ENCODE measurements at places on chromosomes 16 and 17.

DNA sequence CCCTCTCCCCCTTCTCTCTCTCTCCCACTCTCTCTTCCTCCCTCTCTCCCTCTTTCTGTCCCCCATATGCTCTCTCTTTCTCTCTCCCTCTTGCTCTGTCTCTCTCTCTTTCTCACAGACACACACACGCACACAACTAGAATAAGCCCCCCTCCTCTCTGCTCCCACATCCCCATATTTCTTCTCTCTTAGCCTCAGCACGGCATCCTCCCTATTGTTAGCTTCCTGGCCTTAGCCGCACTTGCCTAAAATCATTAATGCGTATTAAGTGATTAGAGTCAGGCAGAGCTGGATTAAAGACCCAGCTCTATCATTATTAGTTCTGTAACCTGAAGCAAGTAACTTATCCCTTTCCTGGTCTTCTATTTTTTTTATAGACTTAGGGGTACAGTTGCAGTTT is 319.0 kb upstream of the C16orf82 start:
- no peak for DNase-seq

GRCh38 chr16:85968041-85968920 is 69.3 kb downstream of the IRF8 start:
- no peak for DNase-seq

DNA sequence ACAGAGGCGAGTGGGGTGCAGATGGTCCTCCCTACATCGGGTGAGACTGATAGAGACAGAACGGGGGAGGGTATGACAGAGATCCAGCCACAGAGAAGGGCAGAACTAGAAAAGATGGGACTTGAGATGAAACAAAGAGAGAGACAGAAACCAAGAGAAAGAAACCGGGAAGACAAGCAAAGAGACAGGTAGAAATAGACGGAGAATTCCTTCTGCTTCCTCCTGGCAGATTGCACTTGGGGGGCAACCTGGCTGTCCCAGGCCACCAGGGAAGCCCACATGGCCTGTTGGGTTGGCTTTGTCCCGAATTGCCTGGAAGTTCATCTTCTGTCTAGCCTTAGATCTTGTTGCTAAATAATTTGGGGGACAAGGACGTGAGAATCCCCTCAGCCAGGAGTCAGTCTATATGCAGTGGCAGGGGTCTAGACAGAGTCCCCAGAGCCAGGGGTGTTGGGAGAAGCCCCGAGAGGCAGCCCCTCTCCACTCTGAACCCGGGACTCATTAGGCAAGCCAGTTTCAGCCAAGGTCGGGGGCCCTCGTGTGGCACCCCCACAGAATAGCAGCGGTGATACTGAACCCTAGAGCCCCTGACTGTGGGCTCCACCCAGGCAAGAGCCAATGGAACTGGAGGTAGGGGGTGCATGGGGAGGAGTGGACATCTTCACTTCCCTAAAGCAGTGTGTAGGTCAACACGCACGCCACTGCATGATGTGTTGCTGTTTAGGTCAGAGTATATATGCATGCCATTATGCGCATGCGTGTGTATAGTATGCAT is 627 bp upstream of the TSPOAP1 start:
- no peak for DNase-seq

DNA sequence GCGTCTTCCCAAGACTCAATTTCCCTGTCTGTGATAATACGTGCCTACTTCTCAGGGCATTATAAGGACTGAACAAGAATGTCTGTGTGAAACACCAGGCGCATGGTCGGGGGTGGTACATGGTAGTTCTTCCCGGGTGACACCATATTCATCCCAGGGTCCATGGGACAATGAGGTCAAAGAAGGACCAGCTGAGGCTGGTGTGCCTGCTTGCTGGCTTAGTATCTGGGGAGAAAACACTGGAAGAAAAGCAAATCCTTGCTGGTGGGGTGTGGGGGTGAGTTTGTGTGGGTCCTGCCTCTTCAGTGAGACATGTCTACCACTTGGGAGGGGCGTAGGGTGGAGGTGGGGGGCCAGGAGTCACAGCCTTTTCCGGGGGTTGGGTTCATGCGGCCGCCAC is 174.2 kb downstream of the RAB11FIP4 start:
- DNase-seq, result no peak

GRCh38 chr16:49780433-49780832 is 75.5 kb downstream of the ZNF423 start:
- DNase-seq, result no peak

DNA sequence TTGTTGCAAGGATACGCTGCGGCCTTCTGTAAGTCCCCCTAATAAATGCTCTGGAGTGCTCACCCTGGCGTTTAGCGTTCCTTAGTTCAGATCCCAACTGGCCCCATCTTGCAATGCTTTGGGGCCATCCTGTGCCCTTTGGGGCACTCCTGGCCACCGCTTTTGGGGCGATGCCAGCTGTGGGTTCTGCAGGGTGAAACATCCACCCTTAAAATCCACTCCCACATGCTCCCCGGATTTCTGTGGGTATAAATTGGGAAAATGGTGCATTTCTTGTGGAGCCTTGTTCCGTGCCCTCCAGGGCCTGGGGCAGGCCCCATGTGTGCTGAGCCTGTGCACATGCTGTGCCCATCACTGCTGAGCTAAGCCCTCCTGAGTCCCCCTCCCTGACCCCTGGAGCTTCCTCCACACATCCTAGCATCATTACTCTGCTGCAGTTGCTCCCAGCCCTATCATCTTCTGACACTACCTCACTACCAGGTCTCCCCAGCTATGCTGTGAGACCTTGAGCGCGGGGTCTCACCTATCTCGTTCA is 6.0 kb downstream of the MSRB1 start:
- no peak for DNase-seq

DNA sequence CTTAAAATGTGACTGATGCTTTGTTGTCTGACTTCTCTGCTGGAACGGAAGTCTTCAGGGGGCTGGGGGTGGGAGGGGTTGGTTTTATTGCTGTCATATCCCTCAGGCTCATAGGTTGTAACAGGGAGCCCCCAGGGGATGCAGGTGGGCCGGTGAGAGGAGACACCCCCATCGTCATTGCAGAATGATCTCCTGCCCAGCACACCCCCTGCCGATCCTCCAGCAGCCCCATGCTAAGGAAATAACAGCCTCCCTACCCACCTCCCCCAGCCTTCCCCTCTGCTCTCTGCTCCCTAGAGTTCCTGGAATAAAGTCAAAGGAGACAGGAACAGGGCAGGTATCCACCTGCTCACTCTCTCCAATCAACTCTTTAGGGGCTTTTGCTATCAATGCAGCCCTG is 270.1 kb upstream of the TNRC6C start:
- no peak for DNase-seq

GRCh38 chr17:21677126-21677910 is 15.0 kb upstream of the KCNJ18 start:
- DNase-seq, result no peak

DNA sequence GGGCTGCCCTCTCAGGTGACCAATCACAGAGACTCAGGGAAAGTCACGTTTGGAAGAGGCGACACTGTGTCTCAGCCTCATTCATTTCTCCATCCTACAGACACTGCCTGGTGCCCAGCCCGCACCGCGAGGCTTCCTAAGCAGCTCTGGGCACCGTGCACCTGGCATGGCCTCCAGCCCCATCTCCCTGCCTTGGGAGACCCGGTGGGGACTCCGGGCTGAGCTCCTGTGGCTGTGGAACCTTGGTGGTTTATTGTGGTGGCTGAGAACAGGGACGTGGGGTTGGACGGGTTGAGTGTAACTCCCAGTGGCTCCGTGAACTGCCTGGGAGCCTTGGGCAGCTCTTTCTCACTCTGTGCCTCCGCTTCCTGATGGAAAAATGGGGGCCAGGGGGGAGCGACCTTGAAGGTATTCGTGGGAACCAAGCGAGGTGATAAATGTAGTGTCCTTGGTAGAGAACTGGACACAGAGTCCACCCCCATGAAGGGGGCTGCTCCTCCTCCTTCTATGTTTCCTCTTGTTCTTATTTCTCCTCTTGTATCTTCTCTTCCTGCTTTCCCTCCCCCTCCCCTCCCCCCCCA is 215.4 kb downstream of the SEC14L1 start:
- DNase-seq, result no peak

GRCh38 chr17:4148611-4149308 is 5.8 kb downstream of the CYB5D2 start:
- DNase-seq, result no peak

DNA sequence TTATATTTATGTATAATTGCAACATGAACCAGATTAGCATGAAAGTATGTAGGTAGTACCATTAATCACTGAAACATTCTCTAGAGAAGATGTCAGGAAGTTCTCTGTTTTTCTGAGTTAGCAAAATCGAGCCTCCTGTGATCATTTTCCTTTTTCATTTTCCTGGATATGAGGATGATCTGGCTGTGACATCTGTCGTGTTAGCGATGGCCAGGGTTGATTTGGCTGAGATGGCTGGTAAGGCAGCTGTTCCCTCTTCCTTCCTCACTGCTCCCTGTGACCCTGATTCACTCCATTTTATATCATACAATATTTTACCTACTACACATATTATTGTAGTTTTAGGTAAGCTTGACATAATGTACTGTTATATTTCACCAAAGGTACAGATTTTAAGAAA is 10.3 kb downstream of the CNTNAP4 start:
- DNase-seq, result no peak

- DNase-seq, result no peak
Measured at GRCh38 chr17:7355053-7355452, at the start of gene TMEM95. Gene TMEM95, plus strand, starts transcription at chr17:7355156. Its CDS starts 49 bp downstream, at chr17:7355205.

DNA sequence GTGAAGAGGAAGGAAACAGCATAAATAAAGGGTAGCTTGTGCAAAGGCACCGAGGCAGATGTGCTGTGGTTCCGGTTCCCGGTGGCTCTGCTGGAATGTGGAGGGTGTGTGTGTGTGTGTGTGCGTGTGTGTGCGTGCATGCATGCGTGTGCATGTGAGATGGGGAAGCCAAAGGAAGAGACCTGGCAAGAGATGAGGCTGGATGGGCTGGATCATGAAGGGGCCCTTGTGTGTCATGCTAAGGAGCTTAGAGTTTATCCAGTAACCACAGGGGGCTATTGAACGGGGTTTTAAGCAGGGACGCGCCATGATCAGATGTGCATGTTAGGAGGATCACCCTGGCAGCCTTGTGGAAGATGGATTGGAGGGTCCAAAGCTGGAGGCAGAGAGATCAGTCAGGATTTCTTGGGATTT is 8.3 kb downstream of the WSCD1 start:
- no peak for DNase-seq

DNA sequence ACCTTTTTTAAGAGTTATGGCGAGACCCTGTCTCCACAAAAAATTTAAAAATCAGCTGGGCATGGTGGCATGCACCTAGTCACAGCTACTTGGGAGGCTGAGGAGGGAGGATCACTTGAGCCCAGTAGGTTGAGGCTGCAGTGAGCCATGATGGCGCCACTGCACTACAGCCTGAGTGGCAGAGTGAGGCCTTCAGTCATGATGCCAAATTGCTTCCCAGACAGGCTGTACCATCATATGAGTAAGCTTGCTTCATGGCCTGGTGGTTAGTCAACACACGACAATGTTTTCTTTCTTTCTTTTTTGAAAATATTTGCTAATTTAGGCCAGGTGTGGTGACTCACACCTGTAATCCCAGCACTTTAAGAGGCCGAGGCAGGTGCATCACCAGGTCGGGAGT is 12.5 kb downstream of the NTAN1 start:
- no peak for DNase-seq

DNA sequence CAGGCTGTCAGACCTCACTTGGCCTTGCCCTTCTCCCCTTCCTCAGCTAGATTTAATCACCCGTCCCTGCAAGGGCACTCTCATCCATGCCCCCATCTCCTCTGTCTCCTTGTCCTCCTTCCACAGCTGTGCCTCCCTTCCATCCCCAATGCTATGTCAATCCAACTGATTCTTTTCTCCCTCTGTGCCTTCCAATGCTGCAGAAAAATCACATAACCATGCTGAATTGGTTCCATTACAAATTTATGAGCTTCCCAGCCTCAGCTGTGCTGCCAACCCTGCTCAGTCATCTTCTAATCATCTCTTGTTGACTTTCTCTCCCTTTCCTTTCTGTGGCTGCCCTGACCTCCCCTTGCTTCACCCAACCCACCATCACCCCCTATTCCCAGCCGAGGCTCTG is 56.3 kb upstream of the PIRT start:
- no peak for DNase-seq

GRCh38 chr16:5166486-5166885 is 68.9 kb upstream of the EEF2KMT start:
- DNase-seq, result no peak

DNA sequence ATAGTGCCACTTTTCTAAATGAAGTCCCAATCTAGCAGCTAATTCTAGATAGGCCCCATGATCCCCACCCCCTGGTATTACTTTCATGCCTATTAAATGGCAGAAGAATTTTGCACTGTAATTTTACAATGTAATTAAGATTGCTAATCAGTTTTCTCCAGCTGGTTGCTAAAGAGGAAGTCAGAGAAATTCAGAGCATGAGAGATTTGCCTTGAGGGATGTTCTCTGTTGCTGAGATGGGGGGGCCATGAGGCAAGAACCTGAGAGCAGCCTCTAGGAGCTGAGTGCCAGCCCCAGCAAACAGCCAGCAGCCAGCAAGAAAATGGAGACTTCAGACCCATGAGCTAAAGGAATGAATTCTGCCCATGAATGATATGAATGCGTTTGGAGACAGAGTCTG is 38.9 kb downstream of the SHCBP1 start:
- DNase-seq, result peak; percentile 45

DNA sequence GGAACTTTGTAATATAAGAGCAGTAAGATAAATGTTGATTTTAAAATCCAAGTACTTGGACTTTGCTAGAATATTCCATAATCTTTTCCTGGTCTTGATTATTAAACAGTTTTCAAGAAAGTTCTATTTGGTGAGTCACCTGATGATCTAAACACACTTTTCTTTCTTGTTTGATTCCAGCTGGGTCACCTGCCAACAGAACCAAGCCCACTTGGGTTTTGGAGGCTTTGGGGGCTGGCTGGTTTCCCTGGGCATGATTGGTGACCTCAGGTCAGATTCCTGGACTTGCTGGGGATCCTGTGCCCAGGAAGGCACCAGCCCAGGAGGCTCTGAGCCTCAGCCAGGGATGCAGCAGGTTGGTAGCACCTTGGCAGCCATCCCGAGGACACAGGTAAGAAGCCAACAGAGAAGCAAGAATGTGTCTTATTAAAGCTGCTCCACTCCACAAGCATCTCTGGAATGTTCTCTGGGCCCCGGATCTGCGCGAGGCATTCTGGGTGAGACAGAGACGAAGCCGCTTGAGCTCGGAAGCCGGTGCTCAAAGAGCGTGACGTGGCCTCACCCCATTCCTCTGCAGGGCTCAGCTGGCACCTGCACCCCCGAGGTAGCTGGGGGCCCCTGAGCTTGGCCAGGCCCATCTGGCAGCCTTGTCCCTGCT is 3.1 kb upstream of the TEX19 start:
- DNase-seq, result no peak

- no peak for DNase-seq
Measured at GRCh38 chr17:67679225-67679624, 38.5 kb upstream of the NOL11 start.

DNA sequence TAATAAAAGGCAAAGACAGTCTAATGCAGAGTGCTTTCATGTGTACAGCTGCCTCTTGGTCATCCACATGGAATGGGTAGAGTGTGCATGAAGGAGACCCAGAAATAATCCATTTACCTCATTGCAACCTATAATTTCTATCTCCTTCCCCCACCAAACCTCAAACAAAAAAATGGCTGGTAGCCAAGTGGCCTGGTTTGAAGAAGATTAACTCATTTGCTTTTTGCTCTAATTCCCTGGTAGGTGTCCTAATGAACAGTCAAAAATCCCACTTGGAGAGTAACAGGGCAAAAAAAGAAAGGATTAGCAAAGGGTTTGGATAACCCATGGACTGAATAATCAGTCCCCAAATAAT is 13.0 kb upstream of the LYRM9 start:
- no peak for DNase-seq

GRCh38 chr17:78359997-78360370 is at the start of gene SOCS3:
Gene SOCS3, minus strand, starts transcription at chr17:78360077. Its CDS starts 982 bp downstream, at chr17:78359095.
- DNase-seq, result peak; percentile 97

- DNase-seq, result no peak
Measured at GRCh38 chr17:78125976-78126894, 2.3 kb downstream of the TMC6 start.

- no peak for DNase-seq
Measured at GRCh38 chr16:30076276-30076791, 540 bp downstream of the PPP4C start.

Data from hematopoietic multipotent progenitor cell (in vitro differentiated cells).